ENCODE measurements at places on chromosomes 7 and 10. TPM values are rescaled to one million over a fixed set of nuclear protein-coding genes. Genes with fewer than 3 reads are reported as not detected.

The CUZD1 gene
- total RNA-seq, result 1.2 TPM

The PODXL gene
- 1.5 TPM for total RNA-seq

The PARG gene
- total RNA-seq, result 47.6 TPM

The RHOBTB1 gene
- total RNA-seq, result not detected

The SPAM1 gene
- total RNA-seq, result not detected

The CARD11 gene
- 87.2 TPM for total RNA-seq

The KIAA1549 gene
- not detected for total RNA-seq

The IDI2 gene
- total RNA-seq, result not detected

- no peak overlapping the region for H3K4me3 ChIP-seq
- no peaks in the 10 kb centered on the region for H3K36me3 ChIP-seq
- DNase-seq, result no peak
- no peaks in the 10 kb centered on the region for H3K4me1 ChIP-seq
- no peaks in the 10 kb centered on the region for H3K27me3 ChIP-seq
These were observed 861.1 kb downstream of the TYW1 start for GRCh38 chr7:67857698-67858097.

- H3K36me3 ChIP-seq, result no peaks in the 10 kb centered on the region
- H3K27ac ChIP-seq, result no peak overlapping the region
- H3K4me3 ChIP-seq, result no peak overlapping the region
- DNase-seq, result no peak
- no peaks in the 10 kb centered on the region for H3K27me3 ChIP-seq
These were observed 326.0 kb downstream of the RPS24 start for GRCh38 chr10:78359640-78360091.

- H3K27ac ChIP-seq, result no peak overlapping the region
- no peaks in the 10 kb centered on the region for H3K4me1 ChIP-seq
- no peak for DNase-seq
These were observed 347.0 kb upstream of the MTPN start for GRCh38 chr7:136324073-136324704.

DNA sequence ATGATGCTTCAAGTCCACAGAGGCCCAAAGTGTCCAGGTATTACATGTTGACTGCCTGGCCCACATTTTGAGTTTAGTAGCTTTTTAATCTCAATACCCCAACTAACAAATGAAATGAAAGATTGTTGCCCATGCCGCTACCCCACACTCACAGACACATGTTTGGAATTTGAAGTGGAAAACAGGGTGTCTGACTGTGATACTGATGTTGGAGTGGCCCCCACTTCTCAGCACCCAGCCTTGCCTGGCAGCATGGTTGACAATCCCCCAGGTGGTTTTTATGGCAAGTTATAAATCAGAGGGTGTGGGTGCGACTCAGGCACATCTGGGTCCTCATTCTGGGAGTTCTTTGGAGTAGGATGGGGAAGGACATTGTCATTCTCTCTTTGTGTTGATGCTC is 314.7 kb upstream of the ZNF32 start:
- no peak overlapping the region for H3K4me3 ChIP-seq
- no peak for DNase-seq
- H3K4me1 ChIP-seq, result peaks cover 89% of the 10 kb centered on the region
- no peaks in the 10 kb centered on the region for H3K36me3 ChIP-seq

DNA sequence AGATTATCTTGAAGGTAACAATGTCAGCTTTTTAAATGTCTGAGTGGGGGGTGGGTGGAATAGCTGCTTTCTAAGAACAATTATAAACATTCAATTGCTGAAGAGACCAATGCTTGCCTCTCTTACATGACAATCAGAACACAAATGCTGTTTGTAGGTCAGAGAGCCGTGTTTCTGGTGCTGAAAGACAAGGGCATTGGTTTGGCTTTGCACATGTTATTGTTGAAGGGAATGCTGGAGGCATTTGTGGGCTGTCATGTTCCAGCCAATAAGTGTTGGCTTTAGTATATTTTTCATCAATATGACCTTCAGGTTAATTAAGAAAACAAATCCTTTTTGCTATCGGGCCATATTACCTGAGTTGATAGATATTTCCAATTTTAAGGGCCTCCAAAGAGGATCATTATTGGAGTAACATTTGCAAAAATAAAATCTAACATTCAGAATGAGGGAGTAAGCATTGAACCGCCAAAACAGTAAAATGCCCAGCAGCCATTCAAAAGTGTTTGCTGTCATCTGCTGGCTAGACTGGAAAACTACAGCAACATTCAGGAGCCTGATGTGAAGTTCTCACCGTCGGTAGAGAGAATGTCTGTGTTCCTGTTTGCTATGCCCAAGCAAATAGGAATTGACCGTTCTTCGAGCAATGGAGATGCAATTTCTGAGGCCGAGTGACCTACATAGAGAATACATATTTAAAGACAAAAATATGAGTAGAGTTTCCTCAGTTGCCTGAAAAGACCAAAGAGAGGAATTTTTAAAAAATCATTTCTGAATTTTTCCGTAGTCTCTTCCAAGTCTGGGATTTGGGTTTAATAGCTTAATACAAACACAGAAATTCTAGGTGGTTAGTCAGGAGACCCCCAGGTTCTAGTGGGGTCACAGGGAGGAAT is 118.9 kb downstream of the APBB1IP start:
- H3K4me1 ChIP-seq, result no peaks in the 10 kb centered on the region
- peak; percentile 75 for DNase-seq
- H3K27ac ChIP-seq, result no peak overlapping the region
- H3K27me3 ChIP-seq, result no peaks in the 10 kb centered on the region
- peaks cover 42% of the 10 kb centered on the region for H3K36me3 ChIP-seq

DNA sequence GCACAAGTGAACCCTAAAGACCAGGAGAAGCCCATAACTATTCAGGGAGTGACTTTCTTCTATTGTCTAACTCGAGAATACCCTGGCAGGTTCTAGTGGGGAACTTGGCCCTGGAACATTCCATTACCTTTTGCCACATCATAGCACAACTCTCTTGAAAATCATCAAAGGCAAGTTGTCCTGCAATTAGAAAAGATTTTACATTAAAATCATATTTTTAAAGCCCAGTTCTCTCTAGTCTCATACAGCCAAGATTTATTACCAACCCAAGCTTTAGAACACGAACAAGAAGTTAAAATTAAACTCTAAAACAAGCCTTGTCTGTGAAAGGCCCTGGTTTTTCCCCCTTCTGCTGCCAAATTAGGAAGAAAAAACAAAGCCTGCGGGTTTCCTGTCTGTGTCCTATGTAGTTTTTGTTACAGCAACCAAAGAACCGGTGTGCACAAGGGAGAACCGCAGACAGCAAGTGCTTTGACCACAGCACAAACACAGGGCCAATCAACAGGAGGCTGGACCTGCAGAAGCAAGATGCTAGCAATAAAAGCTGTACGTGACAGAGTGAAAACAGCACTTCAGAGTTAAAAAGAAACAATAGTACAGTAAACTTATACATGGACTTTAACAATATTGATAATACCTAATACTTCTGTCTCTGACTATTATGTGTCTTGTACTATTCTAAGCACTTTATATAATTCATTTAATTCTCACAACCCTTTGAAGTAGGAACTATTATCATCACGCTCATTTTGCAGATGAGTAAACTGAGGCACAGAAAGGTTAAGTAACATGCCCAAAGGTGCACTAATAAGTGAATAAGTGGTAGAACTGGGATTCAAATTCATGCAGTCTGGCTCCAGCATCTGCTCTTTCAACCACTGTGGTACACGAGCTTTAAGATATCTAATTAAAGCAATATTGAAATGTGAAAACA is 65.8 kb downstream of the STK17A start:
- peaks cover 71% of the 10 kb centered on the region for H3K4me1 ChIP-seq
- peak overlapping the region; percentile 70 for H3K4me3 ChIP-seq
- H3K27me3 ChIP-seq, result no peaks in the 10 kb centered on the region
- peak overlapping the region; percentile 98 for H3K27ac ChIP-seq

DNA sequence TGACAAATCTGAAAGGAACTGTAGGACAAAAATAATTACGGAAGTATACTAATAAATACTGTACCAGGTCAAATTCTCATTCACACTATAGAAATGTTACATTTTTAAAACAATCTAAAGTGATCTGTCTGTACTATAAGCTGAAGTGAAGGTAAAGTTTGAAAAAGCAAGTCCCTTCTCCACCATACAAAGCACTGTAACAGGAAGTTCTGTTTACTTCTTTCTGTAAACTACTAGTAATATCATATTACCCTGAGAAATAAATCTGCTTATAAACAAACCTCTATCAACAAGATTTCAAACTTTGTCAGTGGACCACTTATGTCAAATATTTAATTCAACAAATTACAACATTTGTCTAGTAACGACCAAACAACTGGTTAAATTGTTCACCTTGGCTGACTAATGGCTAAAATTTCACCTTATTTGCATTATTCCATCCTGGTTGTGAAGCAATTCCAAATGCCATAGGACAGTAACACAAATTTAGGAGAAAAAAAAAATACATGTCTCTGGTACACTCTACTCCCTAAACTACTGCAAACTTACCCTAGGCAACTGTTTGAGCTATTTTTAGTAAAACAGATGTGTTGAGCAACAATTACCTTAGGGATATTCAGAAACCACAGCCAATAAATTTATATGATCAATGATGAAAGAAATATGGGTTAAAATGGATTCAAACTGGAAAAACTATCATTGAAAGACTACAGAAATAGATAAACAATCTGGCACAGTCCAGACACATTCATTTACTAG is 126.0 kb downstream of the NRBF2 start:
- H3K4me1 ChIP-seq, result peaks cover 99% of the 10 kb centered on the region
- H3K4me3 ChIP-seq, result peak overlapping the region; percentile 27
- H3K36me3 ChIP-seq, result peaks cover 19% of the 10 kb centered on the region

DNA sequence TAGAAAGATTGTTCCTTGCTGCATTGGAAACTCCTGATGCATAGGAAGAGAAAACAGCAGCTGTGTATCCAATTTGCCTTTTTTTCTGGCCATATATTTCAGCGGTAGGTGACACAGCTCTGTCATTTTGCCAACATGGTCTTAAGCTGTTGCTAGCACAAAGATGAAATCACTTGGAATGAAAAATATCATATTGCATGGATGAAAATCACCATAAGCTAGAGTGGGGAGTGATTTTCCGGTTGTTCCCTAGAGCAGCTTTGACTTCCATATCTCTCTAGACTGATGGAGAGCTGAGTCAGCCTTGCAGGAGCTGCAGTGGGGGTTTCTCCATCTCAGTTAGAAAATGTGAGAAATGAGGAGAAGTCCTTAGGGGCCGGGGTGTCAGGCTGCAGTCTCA is 38.3 kb upstream of the BTBD16 start:
- no peak overlapping the region for H3K4me3 ChIP-seq
- H3K36me3 ChIP-seq, result no peaks in the 10 kb centered on the region
- H3K4me1 ChIP-seq, result no peaks in the 10 kb centered on the region
- no peak overlapping the region for H3K27ac ChIP-seq
- H3K27me3 ChIP-seq, result no peaks in the 10 kb centered on the region

GRCh38 chr10:131358741-131359442 is 47.4 kb upstream of the TCERG1L start:
- no peak overlapping the region for H3K27ac ChIP-seq
- H3K4me1 ChIP-seq, result no peaks in the 10 kb centered on the region
- H3K36me3 ChIP-seq, result no peaks in the 10 kb centered on the region
- no peak for DNase-seq

DNA sequence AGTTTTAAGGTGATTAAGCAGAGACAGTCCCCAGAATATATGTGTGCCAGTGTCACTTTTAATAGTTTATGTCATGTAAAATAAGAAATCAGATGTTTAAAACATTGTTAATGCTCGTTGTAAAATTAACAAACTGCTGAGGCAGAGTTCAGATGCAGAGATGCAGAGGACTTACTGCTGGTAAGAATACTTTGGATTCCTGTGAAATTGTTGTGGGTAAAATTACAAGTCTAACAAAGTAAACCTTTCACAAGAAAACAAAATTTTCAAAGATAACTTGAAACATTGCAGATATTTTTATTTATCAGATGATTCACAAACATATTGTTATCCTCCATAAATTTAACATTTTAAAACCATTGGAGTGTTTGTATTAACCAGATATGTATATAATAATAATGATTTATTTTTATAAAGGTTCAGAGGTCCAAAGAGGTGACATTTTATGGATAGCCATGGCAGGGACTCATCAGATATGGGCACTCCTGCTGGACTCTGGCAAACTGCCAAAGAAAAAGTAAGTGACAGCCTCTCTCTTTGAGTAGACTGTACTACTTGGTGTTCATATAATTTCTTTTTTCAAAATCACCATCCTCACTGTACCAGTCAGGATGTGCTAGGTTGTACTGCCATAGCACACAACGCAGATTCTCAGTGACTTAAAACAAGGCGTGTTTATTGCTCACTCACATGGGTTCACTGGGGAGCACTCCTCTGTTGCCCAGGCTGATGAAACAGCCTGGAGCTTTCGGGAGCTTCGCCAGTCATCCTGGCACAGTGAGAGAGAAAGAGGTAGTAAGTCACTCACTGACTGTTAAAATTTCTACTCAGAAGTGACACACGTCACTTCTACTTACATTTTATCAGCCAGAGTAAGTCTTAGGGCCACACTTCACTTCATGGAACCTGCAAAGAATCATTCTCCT is 43.5 kb downstream of the NHLRC2 start:
- no peak overlapping the region for H3K27ac ChIP-seq
- no peak overlapping the region for H3K4me3 ChIP-seq
- peaks cover 6% of the 10 kb centered on the region for H3K4me1 ChIP-seq
- H3K36me3 ChIP-seq, result peaks cover 15% of the 10 kb centered on the region
- no peaks in the 10 kb centered on the region for H3K27me3 ChIP-seq

DNA sequence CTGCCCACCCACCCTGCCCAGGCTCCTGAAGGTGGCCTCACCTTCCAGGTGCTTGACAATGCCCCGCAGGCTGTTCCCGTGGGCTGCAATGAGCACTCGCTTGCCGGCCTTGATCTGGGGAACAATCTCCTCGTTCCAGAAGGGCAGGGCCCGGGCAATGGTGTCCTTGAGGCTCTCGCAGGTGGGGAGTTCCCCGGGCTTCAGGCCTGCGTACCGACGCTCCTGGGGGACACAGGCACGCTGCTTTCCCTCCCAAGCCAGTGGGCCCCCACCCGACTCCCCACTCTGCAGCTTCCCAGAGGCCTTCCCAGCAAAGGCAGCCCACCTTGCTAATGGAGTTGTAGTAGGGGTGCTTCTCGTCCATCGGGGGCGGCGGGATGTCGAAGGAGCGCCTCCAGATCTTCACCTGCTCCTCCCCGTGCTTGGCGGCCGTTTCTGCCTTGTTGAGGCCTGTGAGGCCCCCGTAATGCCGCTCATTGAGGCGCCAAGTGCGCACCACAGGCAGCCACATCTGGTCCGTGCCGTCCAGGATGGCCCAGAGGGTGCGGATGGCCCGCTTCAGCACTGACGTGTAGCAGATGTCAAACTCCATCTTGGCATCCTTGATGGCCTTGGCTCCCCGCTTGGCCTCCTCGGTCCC is 456 bp downstream of the PGAM2 start:
- DNase-seq, result peak; percentile 57
- H3K27ac ChIP-seq, result peak overlapping the region; percentile 30
- H3K36me3 ChIP-seq, result peaks cover 30% of the 10 kb centered on the region

- DNase-seq, result no peak
- peaks cover 12% of the 10 kb centered on the region for H3K4me1 ChIP-seq
- H3K27me3 ChIP-seq, result no peaks in the 10 kb centered on the region
- no peak overlapping the region for H3K27ac ChIP-seq
- no peaks in the 10 kb centered on the region for H3K36me3 ChIP-seq
These were observed 132.3 kb downstream of the MTPAP start for GRCh38 chr10:30216821-30217220.
